Erythroblast (primary cell): ENCODE measurements at places on chromosomes 3 and 15.
A peak's percentile ranks its signal among the peaks of the same experiment; 100 is the strongest.

- DNase-seq, result no peak
Observed at GRCh38 chr3:12957339-12957738, 115.9 kb downstream of the IQSEC1 start.

- no peak for DNase-seq
Observed at GRCh38 chr15:38080651-38081275, 146.3 kb downstream of the TMCO5A start.

DNA sequence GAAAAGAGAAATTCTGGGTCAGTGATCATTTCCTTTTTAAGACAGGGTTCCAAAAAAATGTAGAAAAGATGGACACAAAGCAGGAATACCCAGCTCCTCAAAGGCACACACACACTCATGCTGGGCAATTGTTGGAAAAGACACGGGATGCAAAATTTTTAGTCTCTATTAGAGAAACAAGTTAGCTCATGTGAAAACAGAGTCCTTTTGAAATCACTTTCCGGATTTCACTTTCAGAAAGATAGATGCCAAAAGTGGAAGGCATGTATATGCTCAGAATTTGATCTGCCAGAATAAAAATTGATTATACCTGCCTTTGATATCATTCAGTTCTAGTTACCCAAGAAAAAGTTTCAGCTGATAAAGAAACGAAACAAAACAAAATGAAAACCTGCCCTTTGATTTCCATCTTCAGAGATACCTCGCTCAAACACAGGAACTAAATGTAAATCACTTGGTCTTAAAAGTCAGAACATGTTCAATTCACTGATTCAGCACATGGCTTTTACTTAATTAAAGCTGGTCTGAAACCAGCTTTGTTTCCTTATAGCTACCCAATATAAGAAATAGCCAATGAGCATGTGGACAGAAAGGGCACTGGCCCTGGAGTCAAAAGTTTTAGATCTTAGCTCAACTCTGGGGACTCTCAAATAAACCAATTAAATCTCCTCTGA, 52.8 kb downstream of the PLD1 start:
- no peak for DNase-seq

DNA sequence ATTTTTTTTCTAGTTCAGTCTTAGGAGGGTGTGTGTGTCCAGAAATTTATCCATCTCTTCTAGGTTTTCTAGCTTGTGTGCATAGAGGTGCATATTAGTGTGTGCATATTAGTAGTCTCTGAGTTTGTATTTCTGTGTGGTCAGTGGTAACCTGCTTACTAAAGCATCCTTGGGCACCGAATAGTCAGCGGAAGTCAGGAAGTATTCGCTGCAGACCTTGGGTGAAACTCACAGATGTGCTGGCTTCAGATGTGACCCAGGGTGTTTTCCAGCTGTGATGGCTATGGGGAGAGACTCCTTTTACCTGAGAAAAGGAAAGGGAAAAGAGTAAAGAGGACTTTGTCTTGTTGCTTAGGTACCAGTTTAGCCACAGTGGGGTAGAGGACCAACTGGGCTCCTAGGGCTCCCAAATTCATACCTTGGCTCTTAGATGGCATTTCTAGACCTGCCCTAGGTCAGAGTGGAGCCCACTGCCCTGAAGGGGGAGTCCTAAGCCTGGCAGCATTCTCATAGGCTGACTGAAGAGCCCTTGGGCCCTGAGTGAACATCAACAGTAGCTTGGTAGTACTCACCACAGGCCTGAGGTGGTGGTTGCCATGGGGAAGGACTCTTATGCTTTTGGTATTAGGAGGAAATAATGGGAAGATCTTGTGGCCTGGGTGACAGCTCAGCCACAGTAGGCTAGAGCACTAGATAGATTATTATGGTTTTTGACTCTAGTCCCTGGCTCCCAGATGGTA, 286.0 kb upstream of the ZPLD1 start:
- DNase-seq, result no peak

DNA sequence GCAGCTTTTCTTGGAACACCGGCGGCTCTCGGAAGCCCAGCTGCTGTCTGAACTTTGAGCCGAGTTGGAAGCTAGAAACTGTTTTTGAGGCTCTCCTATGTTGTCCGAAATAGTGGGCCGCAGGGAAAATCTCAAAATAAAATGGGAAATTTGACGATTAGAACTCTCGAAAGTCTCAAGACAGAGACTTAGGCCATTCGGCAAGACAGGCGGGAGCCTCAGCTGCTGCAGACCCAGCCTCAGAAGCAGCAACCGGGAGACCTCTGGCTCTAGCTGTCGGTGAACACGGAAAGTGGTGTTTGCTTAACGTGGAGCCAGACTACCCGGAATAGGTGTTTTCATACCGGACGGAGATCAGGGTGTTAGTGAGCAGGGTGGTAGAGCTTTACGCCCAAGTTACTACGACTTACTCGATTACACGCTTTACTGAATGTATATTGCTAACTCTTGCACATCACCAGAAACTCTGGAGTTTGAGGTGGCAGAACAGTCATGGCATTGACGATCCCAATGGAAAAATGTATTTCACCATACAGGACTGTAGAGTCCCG, 357 bp upstream of the MAN2C1 start:
- DNase-seq, result peak; percentile 62

DNA sequence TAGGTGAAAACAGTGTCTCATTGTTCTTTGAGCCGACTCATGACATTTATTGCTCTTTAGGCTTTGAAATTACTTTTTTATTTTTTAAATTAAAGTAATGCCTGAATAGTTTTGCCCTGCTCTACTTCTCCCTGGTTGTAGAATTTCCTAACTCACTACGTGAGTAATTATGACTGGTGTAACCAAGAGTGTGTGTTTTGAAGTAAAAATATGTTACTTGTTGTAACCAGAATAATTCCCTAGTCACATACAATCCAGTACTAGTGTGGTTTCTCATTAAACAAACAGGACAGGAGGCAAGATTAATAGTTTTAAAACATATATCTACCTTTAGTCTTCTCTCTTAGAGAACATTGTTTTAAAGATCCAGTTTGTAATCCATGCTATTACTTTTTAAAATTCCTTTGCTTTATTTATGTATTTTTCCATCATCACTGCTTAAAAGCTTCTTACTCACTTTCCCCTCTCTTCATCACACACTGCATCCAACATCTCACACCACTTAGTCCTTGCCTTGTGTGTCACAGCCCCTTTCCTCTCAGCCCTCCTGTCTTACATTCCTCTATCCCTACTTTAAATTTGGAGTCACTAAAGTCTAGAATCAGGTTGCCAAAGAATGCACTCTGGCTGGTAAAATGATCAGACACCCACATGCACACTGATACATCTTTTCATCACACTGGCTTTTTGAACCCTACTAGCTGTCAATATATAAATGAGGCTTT, 219.7 kb downstream of the WNT5A start:
- DNase-seq, result no peak

- DNase-seq, result no peak
Observed at GRCh38 chr15:36585774-36586173, 6.3 kb downstream of the CDIN1 start.

GRCh38 chr3:148020861-148021260, 611.7 kb downstream of the ZIC1 start:
- DNase-seq, result no peak
